ENCODE measurements at places on chromosomes 6 and 20.
A peak's percentile ranks its signal among the peaks of the same experiment; 100 is the strongest.

DNA sequence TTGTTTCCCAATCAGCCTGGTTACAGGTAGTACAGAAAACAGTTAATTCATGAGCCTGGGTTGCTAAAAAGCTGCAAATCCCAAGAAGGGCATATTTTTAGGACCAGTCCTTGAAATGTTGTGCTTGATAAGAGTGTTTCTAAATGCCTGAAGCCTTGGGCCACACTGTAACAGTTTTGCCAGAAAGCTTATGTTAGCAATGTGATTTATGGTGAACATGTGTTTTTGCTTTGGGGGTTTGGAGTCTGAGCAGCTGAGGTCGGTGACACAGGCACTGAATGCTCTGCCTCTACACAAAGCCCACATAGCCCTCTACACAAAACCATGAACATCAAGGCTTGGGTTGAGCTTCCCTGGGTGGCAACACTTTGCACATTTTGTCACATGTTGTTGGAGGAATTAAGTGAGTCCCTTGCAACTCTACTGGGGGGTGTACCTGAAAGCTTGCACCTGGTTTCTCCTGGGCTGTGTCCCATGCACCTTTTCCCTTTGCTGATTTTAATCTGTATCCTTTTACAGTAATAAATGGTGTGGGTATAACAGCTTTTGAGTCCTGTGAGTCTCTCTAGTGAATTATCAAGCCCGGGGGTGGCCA, 22.2 kb downstream of the AHI1 start:
- DNase-seq: no peak

DNA sequence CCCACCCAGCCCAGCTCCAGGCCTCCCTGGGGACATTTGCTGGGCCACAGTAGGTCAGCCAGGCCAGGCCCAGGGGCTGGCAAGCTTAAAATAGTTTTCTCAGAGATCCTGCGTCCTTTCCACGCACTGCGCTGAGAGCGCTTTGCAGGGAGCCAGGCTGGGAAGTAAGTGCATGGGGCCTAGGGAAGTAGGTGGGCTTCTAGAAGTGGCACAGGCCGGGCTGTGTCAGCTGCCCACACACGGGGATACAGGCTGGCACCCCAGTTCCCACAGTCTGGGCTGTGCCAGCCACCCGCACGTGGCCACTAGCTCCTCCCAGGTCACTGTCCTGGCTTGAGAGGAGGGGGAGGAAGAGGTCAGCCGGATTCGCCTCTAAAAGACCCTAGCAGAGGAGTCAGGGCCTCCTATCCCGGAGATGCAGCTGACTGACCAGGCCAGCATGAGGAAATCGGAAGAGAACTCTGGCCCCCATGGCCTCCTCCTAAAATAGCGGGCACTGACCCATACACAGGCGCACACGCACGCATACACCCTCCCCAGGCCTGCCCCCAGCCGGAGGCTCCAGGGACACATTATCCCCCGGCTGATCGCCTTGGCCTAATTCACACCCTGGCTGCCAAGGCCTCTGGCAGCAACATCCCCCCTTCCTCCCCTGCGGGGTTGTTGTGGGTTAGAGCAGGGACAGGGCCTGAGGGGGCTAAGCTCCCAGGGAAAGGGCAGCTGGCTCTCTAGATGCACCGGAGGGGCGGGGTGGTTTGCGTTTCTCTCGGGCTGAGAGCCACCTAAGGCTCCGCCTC, 5.4 kb downstream of the SLCO4A1 start:
- no peak for DNase-seq

DNA sequence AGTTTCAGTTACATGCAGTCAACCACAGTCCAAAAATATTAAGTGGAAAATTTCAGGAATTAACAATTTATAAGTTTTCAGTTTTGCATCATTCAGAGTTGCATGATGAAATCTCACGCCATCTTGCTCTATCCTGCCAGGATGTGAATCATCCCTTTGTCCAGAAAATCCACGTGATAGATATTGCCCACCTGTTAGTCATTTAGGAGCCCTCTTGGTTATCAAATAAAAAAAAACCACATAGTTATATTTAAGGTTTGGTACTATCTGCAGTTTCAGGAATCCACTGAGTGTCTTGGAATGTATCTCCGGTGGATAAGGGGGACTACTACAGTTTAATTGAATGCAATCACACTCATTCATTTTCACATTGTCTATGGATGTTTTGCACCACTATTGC, 1249.0 kb upstream of the CITED2 start:
- peak; percentile 75 for DNase-seq

DNA sequence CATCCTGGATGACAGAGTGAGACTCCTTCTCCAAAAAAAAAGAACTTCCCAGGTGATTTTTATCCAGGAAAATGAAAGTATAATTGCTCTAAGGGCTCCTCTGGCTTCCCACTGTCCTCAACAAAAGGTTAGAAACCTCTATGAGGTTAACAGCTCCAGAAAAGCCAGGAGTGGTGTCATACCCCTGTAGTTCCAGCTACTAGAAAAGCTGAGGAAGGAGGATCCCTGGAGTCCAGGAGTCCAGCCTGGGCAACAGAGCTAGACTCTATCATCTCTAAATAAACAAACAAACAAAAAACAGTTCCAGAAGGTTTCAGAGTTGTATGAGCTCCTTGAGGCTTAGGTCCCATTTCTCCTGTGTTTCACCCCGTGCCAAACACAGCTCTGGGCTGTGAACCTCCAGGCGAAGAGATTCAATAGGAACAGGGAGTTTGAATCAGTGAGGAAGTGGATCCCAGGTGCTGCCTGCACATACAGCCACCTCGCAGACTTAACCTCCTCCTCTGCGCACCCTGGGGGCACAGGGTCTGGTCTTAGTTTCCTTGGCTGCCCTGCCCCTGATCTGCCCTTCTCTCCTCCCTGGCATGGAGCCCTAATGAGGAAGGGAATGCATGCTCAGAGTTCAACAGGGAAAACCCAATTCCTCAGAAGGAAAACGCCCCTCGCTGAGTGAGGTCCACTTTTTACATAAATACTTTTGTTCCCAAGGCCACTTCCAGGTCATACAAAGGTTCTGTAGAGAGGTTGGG, 31.0 kb downstream of the ZC3H12D start:
- DNase-seq: no peak

GRCh38 chr6:112296122-112296521, 41.8 kb upstream of the LAMA4 start:
- peak; percentile 70 for DNase-seq

- no peak for DNase-seq
Observed at GRCh38 chr6:163712981-163713380, 298.5 kb downstream of the QKI start.

DNA sequence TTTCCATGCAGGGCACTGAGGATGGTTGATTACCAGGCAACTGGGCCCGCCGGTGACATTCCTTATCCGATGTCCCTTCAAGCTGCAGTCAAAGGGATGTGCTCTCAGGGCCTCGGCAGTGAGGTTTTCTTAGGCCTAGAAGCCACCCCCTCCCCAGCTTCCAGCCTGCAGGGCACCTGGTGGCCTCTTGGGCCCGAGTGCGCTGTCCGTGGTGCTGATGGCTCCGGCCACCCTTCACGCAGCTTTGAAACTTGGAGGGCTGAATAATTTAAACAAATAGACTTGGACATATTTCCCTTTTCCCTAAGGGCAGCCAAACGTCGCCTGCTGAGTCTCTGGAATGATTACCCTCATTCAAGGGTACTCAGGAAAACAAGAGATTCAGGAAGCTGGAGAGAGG, 8.9 kb upstream of the MLN start:
- peak; percentile 45 for DNase-seq

- no peak for DNase-seq
Observed at GRCh38 chr6:30914854-30915590, 984 bp downstream of the VARS2 start.

- peak; percentile 58 for DNase-seq
Observed at GRCh38 chr6:42898891-42899361, 16.9 kb upstream of the PTCRA start.

GRCh38 chr6:122374307-122374706, 25.1 kb upstream of the HSF2 start:
- no peak for DNase-seq

DNA sequence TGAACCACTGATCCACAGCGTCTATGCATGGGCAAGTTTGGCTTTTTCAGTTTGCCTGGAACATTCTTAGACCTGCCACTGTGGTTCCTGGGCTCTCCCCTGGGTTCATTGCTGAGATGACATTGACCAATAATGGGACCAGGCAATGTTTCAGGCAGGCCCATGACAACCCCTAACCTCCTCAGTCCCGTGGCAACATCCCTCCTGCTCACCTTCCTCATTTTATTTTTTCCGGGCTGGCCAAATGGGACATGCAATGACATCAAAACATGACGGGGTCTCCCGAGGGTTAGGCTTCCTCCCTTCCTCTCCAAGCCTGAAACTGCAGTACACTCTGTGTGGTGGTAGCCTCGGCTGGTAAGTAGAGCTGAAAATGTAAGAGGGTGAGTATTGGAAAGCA, 234.0 kb upstream of the RREB1 start:
- no peak for DNase-seq

GRCh38 chr6:113317442-113317841, 539.7 kb upstream of the MARCKS start:
- no peak for DNase-seq

DNA sequence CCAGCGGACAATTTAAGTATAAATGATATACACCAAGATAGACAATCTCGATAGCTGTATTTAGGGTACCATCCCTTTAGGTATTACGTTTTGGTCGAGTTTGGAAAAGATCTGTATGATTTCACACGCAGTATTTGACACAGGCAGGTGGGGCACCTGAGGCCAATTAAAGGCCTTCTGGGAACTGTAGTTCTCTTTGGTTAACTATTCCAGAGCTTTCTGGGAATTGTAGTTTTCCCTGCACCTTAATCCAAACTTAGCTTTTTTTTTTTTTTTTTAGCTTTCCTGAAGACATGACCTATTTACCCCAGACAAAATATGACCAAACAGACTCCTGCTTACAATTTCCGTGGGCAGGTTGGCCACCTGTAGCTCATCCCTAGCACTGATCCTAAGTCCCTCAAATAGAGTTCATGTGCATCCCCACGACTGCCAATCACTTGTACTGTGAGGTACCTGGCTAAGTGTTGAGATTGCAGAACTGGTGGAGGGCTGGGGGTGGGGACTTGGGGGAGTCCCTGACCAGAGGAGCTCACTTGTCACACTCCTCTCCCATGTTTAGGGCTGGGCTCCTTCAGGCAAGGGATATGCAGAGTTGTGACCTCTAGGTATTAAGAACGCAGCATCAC, 999 bp upstream of the EHMT2 start:
- DNase-seq: peak; percentile 36

DNA sequence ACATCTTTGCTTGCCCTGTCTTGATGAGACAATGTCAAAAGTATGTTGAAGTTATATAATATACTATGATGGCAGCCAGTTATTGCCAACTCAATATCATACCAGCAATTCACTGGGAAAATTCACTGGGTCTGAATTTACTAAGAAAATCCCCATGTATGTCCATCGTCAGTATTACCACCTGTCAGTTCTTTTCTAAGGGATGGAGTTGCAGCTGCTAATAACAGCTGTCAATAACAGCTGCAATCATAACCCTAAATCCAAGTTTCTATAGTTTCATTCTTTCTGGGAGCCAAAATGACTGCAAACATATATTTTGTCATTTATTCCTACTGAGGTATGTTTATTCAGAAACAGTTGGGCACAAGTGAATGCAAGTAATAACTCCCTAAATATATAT, 132.6 kb upstream of the RIN2 start:
- DNase-seq: no peak

DNA sequence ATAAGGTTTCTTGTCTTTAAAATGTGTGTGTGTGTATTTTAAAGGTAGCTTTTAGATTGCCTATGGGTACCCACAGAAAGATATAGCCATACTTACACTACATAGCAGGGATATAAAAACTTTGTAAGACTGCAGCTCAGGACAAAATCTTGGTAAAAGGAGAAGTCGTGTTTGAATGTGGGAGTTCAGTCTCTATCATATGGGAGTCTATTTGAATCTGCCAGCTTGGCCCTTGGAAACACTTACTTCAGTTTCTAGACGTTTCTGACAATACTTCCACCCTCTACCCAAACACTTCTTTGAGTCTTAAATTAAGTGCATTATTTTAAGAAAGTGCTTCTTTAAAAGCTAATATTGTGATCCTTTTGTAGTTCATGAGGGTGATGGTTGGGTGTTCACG, 155.7 kb downstream of the CARMIL1 start:
- no peak for DNase-seq

GRCh38 chr6:142112451-142113061, 20.2 kb upstream of the GJE1 start:
- DNase-seq: peak; percentile 70

GRCh38 chr6:129863664-129864063, 2.5 kb upstream of the TMEM244 start:
- DNase-seq: peak; percentile 82

GRCh38 chr6:113888493-113888892, 31.3 kb downstream of the MARCKS start:
- no peak for DNase-seq

DNA sequence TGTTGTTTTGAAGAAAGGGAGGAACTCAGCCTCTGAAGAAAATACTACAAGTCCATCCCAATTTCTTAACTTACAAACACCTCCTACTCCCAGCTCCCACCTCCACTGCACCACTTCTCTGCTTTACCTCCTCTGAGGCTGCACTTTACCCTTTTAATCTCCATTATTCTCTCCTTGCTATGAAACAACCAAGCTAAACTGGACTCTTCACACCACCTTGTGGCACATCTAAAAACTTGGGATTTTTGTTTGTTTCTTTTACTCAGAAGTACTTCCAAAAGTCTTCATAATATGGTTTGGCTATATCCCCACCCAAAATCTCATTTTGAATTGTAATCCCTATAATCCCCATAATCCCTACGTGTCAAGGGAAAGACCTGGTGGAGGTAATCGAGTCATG, 142.2 kb downstream of the MOXD1 start:
- peak; percentile 64 for DNase-seq
